Eye (tissue), 1 donor: ENCODE measurements at places on chromosomes 6 and 20.

GRCh38 chr6:56827908-56828649 is 126.8 kb upstream of the BEND6 start:
- no peak for DNase-seq

DNA sequence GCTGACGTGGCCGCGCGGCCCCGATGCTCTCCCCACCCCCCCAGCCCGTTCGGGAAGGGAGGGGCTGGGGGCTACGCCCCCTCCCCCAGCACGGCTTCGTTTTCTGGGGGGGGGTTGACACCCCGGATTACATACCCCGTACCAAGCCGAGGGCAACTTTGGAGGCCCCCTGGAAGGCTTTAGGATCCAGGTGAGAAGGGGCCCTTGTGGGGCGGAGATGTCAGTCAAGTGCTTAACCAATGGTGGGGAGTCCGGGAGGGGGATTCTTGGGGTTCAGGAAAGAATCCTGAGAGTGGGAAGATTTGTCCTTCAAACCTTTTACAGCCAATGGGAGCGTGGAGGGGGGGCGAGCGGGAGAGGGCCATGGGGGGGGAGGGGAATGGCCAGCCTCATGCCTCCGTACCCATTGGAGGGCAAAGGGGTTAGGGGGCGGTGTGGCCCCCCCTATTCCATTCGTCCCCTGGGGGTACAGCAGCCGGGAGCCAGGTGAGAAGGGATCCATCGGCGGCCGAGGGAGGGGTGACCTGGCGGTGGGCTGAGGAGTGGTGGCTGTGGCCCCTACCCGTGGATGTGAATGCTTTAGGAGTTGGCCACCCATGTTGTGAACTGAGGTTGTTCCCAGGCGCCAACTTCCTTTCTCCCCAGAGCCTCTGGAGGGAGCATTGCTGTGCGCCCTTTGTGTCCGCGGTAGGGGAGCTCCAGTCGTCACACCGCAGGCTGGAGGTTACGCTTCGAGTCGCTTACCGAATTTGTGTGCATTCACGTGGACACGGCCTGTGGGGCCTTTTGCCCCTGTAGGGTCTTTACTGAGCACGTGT is 682 bp downstream of the BRD2 start:
- DNase-seq, result peak; percentile 92

GRCh38 chr20:61619751-61620150 is 367.7 kb downstream of the CDH4 start:
- DNase-seq, result no peak

GRCh38 chr6:13519839-13520238 is 32.4 kb upstream of the GFOD1 start:
- DNase-seq, result no peak

DNA sequence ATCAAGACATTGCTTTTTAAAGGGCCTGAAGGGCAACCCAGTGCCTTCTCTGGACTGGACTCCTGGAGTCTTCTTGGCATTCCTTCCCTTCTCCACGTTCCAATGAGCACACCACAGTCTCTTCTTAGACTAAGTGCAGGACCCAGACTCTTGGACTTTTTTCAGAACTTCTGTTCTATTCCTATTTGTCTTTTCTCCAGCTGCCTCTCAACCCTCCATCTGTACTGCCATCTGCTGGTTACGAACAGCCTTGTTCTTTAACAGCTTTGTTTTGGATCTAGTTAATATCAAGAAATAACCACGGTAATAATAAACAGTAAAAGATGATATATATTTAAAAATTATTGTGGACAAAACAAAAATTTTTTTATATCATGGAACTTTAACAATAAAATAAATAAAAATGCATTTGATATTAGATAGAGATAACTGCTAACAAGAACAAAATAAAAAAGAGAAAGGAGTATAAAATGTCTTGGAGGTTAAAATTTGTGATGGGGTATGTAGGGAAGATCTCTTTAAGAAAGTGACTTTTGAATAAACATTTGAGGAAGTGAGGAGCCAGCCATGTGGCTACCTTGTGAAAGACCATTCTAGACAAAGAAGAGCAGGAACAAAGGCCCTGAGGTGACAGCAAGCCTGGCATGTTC is 105.1 kb upstream of the HCRTR2 start:
- DNase-seq, result peak; percentile 63

GRCh38 chr20:33897313-33897912 is 86.3 kb downstream of the CHMP4B start:
- DNase-seq, result no peak

GRCh38 chr6:33419580-33420490 is at the start of gene SYNGAP1:
SYNGAP1 (plus strand) TSS chr6:33420065; CDS start chr6:33420265, 200 bp downstream.
- peak; percentile 91 for DNase-seq

DNA sequence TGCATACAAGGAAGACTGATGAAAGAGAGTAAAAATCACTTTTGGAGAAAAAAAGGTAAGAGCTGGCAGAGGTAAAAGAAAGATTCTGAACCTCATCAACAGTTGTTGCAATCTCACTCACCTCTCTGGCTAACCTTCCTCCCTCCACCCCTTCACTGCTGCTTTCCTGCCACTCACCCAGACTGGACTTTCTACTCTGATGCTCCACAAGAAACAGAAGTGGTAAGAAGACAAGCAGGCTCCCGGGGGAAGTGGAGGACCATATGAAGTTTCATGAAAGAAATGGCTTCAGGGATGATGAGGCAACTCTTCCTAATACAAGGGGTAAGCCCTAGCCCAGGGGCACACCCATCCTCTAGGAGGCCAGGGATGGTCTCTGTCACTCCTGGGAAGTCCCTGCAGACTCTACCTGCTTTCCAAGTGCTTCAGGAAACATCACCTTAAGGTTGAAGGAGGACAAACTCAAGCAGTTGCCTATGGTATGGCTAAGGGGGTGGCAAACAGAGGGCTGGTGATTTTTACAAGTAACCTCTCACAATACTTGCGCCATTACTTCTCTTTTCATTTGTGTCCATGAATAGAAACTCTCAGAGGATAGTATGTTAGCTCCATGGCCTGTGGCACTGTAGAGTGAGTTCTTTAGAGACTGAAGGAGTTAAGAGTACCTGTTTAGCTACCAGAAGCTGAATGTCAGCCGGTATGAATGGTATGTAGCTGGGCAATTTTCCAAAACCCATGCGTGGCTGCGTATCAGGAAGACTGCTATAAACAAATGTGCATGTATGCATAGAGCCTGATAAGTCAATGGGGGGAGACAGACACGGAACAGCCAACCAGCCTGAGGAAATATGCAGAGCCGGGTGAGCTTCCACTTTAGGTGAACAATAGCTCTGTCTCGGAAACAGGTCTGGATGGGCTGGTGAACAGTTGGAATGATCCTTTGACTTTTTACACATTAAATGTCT is 112.0 kb downstream of the BACH2 start:
- peak; percentile 59 for DNase-seq

- no peak for DNase-seq
These were observed 4.9 kb upstream of the TOX2 start for GRCh38 chr20:43909720-43910119.

DNA sequence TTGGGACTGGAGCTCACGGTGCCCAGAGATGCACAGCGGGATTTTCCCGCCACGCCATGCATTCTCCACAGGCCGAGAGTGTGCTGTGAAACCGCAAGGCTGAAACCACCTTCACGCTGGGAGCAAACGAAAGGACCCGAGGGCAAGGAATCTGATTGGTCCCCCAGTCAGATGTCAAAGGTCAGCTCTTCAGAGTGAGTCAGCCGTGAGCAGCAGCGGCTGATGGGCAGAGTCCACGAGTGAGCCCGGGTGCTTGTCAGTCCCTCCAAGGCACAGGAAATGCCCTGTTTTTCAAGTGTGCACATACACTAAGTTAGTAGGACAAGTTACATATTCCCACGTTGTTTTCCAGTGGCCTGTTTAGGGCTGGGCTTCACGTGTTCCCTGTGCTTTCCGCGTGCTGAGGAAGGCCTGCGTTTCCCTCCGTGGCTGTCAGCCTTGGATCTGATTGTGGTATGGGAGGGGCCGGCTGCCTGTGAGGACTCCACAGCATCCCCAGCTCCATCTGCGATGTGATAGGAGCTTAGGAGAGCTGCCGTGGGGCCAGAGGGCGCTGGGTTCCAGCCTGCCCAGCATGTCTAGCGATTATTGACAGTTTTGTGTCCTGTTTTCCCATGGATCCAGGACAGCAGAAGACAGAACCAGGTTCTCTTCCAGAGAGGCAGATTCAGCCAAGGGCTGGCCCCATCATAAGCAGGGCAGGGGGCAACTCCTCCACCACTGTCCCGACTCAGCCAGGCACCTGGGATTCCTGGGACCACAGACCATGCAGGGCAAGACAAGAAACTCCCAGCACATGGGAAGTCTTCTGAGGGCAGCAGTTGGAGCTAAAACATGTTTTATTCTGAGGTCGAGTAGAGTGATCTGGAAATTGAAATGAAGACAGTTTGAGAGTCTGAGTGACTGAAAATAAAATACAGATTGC is 38.2 kb upstream of the FRMD1 start:
- no peak for DNase-seq

- no peak for DNase-seq
These were observed 12.5 kb upstream of the HLA-DRA start for GRCh38 chr6:32427218-32427617.

DNA sequence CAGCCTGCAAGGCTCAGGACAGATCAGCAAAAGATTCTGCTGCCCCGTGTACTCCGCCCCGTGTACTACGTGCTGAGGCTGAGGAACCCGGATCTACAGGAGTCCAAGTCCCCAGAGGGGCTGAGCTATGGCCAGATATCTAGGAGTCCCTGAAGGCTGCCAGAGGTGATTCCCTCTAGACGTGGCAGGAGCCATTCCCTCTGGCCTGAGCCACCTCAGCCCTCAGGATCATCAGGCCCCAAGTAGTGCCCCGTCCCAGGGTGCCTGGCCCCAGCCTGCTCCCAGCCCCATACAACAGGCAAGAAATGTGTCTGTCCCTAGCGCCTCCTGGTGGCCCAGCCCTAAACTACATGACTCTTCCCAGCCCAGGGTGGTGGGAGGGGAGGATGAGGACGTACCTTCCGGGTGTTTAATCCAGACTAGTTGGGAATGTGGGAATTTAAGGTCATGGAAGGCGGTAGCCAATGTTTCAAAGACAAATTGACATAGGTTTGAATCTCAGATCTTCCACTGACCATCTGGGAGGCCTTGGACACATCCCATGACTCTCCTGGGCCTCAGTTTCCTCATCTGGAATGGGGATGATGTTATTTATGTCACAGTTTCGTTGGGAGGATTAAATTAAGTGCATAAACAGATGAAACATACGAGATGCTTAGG is 49.4 kb upstream of the PTPN1 start:
- DNase-seq, result peak; percentile 90

DNA sequence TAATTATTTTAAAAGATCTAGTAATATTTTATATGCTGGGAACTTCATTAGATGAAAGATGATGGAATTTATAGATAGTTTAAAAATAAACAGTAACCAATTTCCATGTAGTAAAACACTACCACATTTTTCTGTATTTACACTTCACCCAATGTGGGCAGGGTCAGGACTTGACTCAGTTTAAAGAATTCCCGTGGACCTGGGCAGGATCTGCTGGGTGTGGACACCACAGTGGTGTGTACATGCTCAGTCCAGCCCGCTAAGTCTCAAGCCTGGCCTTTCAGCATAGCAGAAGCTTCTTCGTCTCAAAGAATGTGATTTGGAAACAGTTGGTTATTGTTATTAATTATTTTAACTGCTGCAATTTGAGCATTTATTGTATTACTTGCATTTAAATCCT is 364.2 kb downstream of the SYNE1 start:
- no peak for DNase-seq

GRCh38 chr6:157758516-157759023 is 64.5 kb upstream of the SNX9 start:
- DNase-seq, result no peak

DNA sequence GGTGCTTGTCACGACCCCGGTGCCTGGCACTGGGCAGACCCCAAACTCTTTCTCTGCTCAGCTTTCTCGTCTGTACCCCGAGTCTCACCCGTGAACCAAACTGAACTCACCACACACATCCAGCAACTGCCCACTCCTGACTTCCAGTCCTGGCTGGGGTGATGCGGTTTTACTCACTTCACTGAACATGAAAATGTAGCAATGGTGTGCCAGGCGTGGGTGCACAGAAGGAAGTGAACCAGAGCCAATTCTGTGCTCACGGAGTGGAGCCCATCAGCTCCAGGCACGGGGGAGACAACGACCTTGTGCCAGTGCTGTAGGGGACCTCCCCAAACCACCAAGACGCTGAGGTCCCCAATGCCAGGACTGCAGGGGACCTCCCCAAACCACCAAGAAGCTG is 78.7 kb upstream of the AFDN start:
- no peak for DNase-seq

DNA sequence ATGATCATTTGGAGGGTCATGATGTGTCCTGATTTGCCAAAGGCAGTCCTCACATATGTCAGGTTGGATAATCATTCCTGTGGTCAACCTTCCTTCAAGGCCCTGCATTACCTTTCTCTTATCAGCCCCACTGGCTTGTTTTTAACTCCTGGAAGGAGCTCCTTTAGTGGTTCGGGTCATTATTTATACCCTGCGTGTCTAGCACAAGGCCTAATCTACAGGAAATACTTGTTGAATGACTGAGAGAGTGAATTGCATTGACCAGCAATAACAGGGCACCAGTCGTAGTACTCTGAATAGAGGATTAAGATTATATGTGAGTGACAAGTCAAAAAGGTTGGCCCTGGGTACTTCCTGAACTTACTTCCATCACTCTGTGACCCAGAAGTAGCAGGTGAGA is 4.5 kb downstream of the HIVEP2 start:
- DNase-seq, result no peak

GRCh38 chr6:129567374-129567773 is 142.6 kb downstream of the ARHGAP18 start:
- no peak for DNase-seq

- DNase-seq, result no peak
These were observed 4.4 kb upstream of the RUNX2 start for GRCh38 chr6:45323656-45324224.
